ENCODE measurements at places on chromosomes 1 and 21.

- DNase-seq = no peak
Observed at GRCh38 chr1:231519166-231519565, 9.3 kb upstream of the TSNAX start.

- peak; percentile 13 for DNase-seq
Observed at GRCh38 chr1:33111965-33112364, 31.0 kb downstream of the AZIN2 start.

GRCh38 chr1:157104598-157105293 lies 5.1 kb upstream of the ETV3L start:
- no peak for DNase-seq

DNA sequence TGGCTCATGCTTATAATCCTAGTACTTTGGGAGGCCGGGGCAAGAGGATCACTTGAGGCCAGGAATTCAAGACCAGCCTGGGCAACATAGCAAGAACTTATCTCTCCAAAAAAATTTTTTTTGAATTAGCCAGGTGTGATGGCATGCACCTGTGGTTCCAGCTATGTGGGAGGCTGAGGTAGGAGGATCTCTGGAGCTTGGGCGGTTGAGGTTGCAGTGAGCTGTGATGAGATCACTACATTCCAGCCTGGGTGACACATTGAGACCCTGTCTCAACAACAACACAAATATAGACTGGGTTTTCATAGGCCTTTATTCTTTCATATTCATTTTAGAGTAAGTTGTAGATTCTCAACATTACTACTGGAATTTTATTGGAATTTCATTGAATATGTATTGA lies 12.8 kb downstream of the MED18 start:
- no peak for DNase-seq

- no peak for DNase-seq
Observed at GRCh38 chr1:156452907-156453306, 47.7 kb downstream of the MEF2D start.

GRCh38 chr1:5002676-5003075 lies 348.3 kb downstream of the AJAP1 start:
- no peak for DNase-seq

DNA sequence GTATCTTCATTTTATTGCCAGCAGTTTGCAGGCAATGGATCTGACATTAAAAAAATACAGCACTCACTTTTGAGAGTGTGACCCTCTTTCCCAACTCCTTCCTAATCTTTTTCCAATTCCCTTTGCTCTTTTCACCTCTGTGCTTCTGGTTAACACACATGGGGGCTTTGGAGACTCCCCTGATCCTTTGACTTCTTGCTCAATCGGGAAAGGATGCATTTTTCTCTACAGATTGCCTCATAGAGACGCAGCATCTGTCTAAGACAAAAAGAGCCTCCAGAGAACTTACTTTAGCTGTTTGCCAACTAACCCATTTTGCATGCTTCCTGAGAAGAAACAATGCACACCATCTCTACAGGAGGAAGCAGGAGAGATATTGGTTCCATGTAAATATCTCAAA lies 378.3 kb downstream of the PBX1 start:
- DNase-seq = no peak
